ENCODE measurements at places on chromosomes 2 and 18.

GRCh38 chr2:146544701-146545100 lies 1300.1 kb upstream of the ACVR2A start:
- no peak for DNase-seq

- DNase-seq: no peak
These were observed 103.6 kb upstream of the BOD1L2 start for GRCh38 chr18:57043241-57043640.

GRCh38 chr18:26547646-26548414 lies 523 bp downstream of the KCTD1 start:
- DNase-seq: no peak

GRCh38 chr2:12321886-12322285 lies 394.9 kb upstream of the TRIB2 start:
- DNase-seq: no peak

- DNase-seq: no peak
These were observed 1.0 kb downstream of the ZDBF2 start for GRCh38 chr2:206275312-206276055.

- no peak for DNase-seq
These were observed 2102.3 kb upstream of the CELF4 start for GRCh38 chr18:39667905-39668304.

GRCh38 chr2:218202266-218202665 lies 14.7 kb upstream of the ARPC2 start:
- DNase-seq: no peak

- DNase-seq: no peak
These were observed 65.3 kb downstream of the C1D start for GRCh38 chr2:67997528-67997900.

DNA sequence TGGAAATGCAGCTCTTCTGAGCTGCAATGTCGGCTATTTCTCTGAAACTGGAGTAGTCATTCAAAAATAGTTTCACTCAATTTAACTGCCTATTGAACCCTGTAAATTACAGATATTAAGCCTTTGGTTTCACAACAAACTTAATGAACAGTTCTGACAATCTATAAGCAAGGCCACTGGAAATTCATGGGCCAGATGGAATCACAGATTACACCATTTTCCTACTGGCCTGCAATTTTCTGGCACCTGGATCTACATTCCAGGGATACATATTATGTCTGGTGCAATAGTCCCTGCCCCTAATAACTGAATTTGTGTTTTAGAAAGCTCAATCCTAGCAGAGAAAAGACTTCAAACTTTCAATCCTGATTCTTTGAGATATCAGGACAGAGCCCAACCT lies 551.7 kb downstream of the RNF144A start:
- no peak for DNase-seq

GRCh38 chr2:111204706-111205105 lies 84.0 kb downstream of the BCL2L11 start:
- DNase-seq: no peak

DNA sequence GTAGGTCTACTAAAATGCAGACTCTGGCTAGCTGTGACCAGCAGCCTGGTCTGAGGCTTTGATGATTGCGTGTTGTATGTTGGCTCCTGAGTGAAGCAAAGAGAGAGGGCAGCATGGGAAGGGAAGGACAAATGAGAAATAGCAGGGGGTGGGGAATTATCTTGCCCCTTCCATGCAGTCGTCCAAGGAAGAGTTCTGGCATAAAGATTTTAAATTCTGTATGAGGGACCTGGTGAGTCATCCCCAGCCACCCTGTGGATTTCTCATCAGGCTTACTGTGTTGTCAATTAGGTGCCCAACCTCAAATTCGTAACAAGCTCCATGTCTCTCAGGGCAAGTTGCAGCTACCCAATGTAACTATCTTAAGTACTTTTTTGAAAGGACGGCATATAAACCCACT lies 72.1 kb upstream of the NOSTRIN start:
- no peak for DNase-seq

- DNase-seq: no peak
These were observed 76.1 kb downstream of the EPB41L3 start for GRCh38 chr18:5467671-5468070.

DNA sequence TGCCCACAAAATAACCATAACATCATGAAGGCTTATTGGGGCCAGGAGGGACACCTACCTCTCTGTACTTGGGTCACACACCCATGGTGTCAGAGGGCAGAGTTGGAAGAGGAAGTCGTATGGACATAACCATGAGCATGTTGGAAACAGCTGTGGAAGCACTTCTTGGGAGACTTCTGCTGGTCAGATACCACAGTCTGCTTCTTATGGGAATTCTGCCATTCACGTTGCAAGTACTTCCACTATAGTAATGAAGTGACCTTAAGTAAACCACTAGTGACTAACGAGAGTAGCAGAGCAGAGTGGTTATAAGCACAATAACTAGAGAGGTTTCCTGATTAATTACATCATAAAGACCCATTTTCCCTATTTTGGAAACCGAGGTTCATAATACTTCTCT lies 61.1 kb upstream of the TFPI start:
- DNase-seq: no peak

- no peak for DNase-seq
These were observed 1.1 kb downstream of the TMX3 start for GRCh38 chr18:68713796-68714195.

DNA sequence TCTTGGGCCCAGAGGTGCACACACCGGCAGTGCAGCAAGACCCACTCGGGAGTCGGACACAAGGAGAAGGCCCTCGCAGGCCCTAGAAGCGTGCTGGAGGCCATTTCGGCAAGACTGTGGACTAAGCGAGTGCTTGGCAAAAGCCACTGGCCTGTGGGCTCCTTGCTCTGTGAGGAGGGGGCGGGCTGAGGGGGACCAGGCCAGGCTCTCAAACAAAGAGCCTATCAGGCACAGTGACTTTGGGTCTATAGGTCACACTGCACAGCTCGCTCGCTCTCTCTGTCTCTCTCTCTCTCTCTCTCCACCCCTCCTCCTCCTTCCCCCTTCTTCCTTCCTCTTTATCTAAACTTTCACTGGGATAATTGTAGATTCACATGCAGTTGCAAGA lies 23.6 kb upstream of the ZCCHC2 start:
- DNase-seq: no peak

Data from HepG2 (cell line).